NT2/D1 (cell line): ENCODE measurements at places on chromosomes 5 and 9.

- no peak for DNase-seq
These were observed 46.7 kb upstream of the CPLX2 start for GRCh38 chr5:175824676-175825075.

DNA sequence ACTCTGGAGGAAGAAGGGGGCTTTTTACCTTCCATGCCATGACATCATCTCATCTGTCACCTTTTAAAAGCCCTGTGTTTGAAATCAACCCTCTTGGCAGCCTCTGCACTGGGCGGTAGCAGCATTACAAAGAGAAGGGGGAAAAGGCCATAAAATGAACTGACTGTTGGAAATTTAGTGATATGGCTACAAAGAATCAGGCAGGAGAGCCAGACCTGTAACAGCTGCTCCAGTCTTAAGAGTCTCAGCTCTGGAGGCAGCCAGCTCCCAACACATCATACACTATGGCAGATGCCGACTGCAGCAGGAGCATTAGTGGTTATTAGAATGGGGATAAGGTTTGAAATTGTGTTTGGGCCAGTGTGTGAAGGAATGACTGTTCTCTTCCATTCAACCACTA, 257.5 kb downstream of the DMAC1 start:
- DNase-seq, result no peak

GRCh38 chr5:68983959-68984358, 109.9 kb upstream of the SLC30A5 start:
- no peak for DNase-seq

DNA sequence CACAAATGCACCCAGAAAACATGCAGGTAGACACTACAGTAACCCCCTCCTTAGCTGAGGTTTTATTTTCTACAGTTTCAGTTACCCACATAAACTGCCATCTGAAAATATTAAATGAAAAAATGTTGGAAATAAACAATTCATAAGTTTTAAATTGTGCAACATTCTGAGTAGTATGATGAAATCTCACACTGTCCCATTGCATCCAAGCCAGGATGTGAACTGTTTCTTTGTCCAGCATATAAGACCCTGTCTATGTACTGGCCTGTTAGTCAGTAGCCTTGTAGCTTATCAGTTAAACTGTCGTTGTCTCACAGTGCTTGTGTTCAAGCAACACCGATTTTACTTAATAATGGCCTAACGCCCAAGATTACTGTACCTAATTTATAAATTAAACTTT, 630.5 kb downstream of the ANXA1 start:
- DNase-seq, result no peak

GRCh38 chr5:80185095-80185494, 70.8 kb downstream of the SERINC5 start:
- DNase-seq, result no peak

- DNase-seq, result no peak
These were observed 46.3 kb downstream of the AP3S1 start for GRCh38 chr5:115888027-115888426.

DNA sequence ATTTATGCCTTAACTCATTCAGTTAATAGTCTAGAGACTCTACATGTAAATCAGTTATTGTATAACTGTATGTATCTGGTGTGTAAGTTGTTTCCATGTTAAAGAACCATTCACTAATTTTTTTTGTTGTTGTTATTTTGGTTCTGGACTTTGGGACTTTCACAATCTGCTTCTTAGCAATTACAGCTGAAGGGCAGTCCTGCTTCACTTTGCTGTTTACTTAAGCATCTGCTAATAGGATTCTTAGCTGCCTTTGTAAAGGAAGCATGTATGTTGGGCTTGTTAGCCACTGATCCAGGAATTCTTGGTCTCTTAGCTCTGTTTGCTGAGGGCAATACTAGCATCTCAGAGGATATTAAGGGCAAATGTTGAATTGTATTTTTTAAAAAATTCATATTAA, 97.0 kb downstream of the FOCAD start:
- DNase-seq, result no peak

- no peak for DNase-seq
These were observed 1.1 kb downstream of the IL4 start for GRCh38 chr5:132674671-132675506.

DNA sequence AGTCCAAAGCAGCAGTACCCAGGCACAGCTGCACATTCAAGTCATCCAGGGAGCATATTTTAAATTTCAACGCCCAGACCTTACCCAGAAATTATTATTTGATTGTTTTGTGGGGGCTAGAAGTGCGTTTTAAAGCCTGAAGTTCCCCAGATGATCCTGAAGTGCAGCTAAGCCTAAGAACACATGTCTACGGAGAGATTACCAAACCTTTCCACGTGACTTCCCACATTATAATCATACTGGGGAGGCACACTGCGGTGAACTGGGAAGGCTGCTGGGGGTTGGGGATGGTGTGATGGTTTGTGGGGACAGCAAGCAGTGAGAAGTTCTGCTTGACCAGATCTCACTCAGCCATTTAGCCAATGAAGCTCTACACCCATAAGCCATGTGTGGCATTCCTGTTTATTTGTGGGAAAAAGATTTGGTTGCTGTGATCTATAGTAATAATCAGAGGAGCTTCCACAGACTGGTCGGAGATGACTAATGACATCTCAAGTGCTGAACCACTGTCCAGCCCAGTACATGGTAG, 93.4 kb upstream of the CDH6 start:
- no peak for DNase-seq

DNA sequence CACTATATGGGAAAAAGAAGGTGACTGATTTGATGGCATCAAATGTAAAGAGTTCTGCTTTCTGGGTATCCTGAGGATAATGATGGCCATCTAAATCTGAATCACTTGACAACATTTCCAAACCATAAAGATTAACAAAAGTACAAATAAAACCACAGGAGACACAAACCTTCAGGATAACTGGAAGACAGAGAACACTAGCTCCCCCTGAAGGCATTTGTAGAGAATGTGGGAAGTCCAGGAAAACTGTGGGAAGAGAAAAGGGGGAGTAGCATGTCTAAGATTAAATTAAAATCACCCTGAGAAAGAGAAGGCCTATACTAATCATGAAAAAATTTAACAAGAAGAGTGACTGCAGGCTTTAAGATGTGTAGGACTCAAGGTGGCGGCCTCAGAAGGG, 116.2 kb downstream of the PRELID2 start:
- DNase-seq, result no peak

GRCh38 chr5:9519537-9519936, 26.3 kb downstream of the SEMA5A start:
- no peak for DNase-seq

GRCh38 chr5:119406551-119407110, 45.7 kb upstream of the HSD17B4 start:
- no peak for DNase-seq

GRCh38 chr5:149616727-149617285, 35.5 kb downstream of the ARHGEF37 start:
- no peak for DNase-seq

GRCh38 chr9:14136646-14137370, 177.1 kb downstream of the NFIB start:
- no peak for DNase-seq

DNA sequence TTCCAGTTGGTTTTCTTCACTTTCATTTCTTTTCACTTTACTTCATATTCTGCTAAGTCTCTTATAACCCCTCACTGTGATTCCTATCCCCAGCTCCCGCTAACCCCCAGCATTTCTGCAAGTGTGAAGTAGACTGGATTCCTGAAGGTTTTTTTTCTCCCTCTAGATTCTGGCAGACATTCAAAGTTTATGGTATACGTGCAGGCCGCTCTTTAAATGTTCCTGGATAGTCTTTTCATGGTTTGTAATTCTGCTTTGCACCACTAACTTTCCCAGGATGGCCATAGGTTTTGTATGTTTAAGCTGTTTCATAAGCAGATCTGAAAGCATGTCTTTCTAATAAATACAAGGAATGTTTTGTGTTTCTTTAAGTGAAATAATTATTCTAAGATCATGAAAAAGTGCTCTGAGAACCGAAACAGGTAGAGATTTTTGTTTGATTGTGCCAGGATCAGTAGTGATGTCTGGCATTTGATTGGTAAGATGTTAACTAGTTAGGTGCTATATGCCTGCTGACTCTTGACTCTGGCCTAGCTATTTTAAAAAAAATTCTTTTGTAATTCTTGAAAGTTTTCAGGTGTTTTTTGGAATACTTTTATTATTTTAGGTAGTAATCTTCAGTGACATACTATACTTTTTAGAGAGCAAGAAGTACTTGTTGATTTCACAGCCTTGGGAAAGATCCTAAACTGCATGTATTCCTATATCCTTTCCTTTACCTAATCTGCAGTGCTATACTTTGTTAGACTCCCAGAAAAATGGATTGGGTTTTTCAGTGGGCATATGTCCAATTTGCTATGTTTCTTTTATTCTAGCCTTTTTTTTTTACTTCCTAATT, 29.7 kb downstream of the CNOT6 start:
- no peak for DNase-seq

GRCh38 chr9:121545150-121545874, 45.7 kb upstream of the GGTA1 start:
- DNase-seq, result no peak

- no peak for DNase-seq
These were observed 9.8 kb upstream of the SUSD1 start for GRCh38 chr9:112184946-112185345.

GRCh38 chr5:33639474-33639873, 198.7 kb downstream of the TARS1 start:
- DNase-seq, result no peak

DNA sequence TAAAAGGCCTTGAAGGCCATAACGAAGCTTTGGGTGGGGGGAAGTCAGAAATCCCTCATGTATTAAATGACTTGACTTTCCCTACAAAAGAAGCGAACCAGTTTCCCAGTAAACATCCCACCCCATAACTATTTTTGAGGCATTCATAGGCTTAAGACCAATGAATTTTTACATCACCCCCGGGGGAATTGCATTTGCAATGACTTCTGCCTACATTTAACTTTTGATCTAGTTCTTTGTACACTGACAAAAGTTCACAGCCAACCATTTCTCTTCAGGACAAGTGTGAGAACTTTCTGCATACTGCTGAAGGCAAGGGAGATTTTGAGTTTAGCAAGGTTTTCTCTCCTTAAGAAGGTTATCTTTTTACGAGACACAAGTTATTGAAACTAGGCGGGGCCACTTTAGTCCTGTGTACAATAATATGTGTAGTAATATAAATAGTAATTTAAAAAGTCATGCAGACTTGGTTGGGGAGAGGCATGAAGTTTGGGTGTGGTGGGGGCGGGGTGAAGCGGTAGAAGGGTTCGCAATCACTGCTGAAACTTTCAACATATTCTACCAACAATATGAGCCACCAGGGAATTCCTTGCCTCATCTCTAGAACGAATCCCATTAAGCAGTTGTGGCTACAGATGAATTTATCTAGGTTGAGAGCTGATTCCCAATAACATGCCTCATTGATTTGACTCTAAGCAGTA, 2.5 kb downstream of the TJP2 start:
- no peak for DNase-seq

DNA sequence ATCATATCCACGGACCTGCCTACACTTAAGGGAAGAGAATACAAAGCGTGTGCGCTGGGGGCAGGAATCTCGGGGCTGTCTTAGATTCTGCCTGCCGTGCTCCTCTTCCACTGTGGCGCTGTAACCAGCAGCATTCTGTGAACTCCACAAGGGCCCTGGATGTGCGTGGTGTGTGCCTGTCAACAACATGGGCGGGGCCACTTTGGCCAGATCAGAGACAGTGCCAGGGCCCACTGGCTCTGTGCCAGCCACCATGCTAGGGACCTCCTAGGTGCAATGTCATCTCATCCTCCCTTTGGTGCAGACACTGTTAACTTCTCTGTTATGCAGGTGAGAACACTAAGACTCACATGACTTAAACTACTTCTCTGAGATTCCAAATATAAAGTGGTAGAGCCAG, 113.7 kb downstream of the COL23A1 start:
- DNase-seq, result no peak

- DNase-seq, result no peak
These were observed 30.5 kb upstream of the KCNMB1 start for GRCh38 chr5:170419643-170420042.

- no peak for DNase-seq
These were observed 177.0 kb downstream of the DCP2 start for GRCh38 chr5:113153512-113154097.

DNA sequence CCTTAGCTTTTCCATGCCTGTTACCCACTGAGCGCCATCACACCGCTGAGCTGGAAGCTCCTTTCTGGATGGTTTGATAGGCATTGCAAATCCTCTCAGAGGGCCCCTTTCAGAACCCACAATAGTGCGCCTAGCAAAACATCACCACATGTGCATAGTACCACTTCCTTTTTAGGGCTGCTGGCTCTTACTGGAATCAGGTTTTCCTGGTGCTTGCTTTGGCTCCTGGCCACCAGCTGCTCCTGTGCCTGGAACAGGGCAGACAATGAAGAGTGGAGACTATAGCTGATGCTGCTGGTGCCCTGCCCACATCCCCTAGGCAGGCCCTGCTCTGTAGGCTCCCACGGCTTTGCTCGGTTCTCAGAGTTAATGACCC, 163.6 kb upstream of the SEMA6A start:
- no peak for DNase-seq

DNA sequence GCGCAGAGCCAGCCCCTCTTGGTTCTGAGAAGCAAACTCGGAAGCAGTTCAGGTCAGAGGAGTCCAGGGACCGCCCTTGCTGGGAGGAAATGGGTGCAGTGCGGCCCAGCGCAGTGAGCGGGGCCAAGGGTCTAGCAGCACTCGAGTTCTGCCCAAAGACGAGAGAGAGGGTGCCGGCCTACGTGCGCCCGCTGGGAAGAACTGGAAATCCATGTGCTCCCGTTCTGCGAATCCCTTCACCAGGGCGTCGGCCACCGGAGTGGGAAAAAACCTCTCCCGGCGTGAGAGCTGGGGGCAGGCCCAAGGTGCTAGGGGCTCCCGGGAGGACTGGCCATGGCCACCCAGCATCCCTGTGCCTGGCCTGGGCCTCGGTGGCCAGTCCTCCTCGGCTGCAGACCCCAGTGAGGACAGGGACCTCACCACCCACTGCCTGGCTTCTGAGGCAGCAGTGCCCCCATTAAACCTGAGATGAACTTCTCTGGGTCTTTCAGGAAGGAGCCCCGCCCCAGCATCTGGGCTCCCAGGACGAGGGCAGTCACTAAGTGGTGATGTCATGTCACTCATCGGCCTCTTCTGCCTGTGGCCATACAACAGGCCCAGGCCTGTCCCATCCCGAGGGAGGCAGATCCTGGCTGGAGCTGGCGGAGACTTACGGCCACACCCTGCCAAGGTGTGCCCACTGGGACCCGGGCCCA, 10.6 kb downstream of the TMEM250 start:
- no peak for DNase-seq

DNA sequence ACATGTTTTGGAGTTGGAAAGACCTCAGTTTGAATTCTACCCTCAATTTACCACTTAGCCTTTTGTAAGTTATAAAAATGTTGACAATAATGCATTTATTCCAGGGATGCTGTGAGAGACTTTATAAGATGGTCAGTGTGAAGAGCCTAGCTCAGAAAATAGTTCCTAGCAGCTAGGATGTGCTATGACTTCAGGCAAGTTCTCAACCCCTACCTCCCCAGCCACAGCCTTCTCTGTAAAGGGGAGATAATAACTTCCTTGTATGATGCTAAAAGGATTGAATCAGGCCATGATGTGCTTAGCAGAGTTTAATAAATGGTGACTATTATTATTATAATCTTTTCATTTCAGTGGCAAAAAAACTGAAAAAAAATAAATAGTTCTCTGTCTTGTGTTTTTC, 77.6 kb downstream of the ALDH1A1 start:
- DNase-seq, result no peak

GRCh38 chr9:19922476-19923118, 133.8 kb upstream of the SLC24A2 start:
- peak; percentile 64 for DNase-seq

GRCh38 chr9:129609486-129610212, 11.3 kb downstream of the C9orf50 start:
- no peak for DNase-seq
